ENCODE measurements at places on chromosomes 5 and 9. TPM values are rescaled to one million over a fixed set of nuclear protein-coding genes. Genes with fewer than 3 reads are reported as not detected.

Gene KIF4B
- total RNA-seq: not detected

Gene PDE6A
- total RNA-seq: 0.25 TPM

Gene LCN15
- total RNA-seq: 0.26 TPM

Gene LCN1
- total RNA-seq: not detected

Gene TLR4
- 0.13 TPM for total RNA-seq

Gene SLC46A2
- total RNA-seq: not detected

Gene IFNA2
- total RNA-seq: not detected

Gene MSMP
- not detected for total RNA-seq

Gene NDOR1
- total RNA-seq: 13.4 TPM

Gene ACSL6
- not detected for total RNA-seq

Gene BRD3
- 20.2 TPM for total RNA-seq

Gene FABP6
- total RNA-seq: 1.1 TPM

Gene CCNI2
- not detected for total RNA-seq

Gene GRAMD2B
- total RNA-seq: 0.69 TPM

Gene ACTBL2
- not detected for total RNA-seq

Gene FAM153A
- not detected for total RNA-seq

Gene C5orf47
- total RNA-seq: not detected

Gene ZBTB34
- total RNA-seq: 2.8 TPM

Gene TICAM2
- total RNA-seq: 1.3 TPM

Gene TERT
- 1.4 TPM for total RNA-seq

Gene FOXI1
- total RNA-seq: not detected

Gene ALG2
- total RNA-seq: 40.7 TPM

Gene CTXN3
- not detected for total RNA-seq

Gene PCDHA3
- total RNA-seq: 1.1 TPM

Gene TAF11L5
- not detected for total RNA-seq

Gene MARCHF11
- total RNA-seq: not detected

Gene OLFML2A
- total RNA-seq: 24.0 TPM

Gene SHB
- 47.3 TPM for total RNA-seq

Gene TTC39B
- total RNA-seq: 1.2 TPM

Gene IFNA21
- not detected for total RNA-seq

Gene ROPN1L
- 2.3 TPM for total RNA-seq

Gene RFK
- 36.8 TPM for total RNA-seq

Gene C6
- not detected for total RNA-seq

Gene HTR1A
- not detected for total RNA-seq
